ENCODE measurements at places on chromosomes 1 and 21.

GRCh38 chr1:172383536-172383935 lies 36.9 kb upstream of the C1orf105 start:
- no peak for DNase-seq

- peak; percentile 94 for DNase-seq
Observed at GRCh38 chr1:182616130-182617013, 12.2 kb upstream of the RGS16 start.

GRCh38 chr1:236284291-236284721 lies 2.5 kb upstream of the ERO1B start:
- no peak for DNase-seq

GRCh38 chr21:44886113-44887075 lies 12.9 kb upstream of the PTTG1IP start:
- DNase-seq: no peak

- DNase-seq: peak; percentile 91
Observed at GRCh38 chr1:145891587-145892485, 6.2 kb upstream of the ANKRD35 start.

DNA sequence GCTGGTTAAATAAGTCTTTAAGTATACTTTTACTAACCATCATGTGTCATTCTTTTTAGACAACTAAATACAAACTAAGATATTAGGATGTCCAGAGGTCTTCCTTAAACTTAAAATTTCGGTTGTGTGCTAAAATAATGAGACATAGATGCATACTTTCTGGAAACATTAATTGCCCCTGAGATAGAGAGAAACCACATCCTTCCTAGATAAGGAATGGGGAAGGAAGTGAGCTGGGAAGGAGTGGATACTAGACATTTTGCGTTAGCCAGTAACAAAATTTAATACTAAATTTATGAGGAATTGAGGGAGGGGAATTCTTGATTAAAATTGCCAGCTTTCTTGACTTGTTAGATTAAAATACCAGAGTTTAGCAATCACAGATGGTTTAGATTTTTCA lies 37.1 kb upstream of the PTGS2 start:
- DNase-seq: no peak

GRCh38 chr1:196717868-196718267 lies 56.8 kb upstream of the CFHR3 start:
- DNase-seq: no peak

DNA sequence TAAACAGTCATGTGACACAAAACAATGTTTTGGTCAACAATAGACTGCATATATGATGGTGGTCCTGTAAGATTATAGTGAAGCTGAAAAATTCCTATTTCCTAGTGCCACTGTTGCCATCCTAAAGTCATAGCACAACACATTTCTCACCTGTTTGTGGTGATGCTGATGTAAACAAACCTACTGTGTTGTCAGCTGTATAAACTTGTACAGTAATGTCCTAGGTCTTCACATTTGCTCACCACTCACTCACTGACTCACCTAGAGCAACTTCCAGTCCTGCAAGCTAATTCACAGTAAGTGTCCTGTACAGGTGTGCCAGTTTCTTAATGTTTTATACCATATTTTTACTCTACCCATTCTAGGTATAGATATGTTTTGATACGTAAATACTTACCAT lies 326.1 kb upstream of the USP24 start:
- no peak for DNase-seq

DNA sequence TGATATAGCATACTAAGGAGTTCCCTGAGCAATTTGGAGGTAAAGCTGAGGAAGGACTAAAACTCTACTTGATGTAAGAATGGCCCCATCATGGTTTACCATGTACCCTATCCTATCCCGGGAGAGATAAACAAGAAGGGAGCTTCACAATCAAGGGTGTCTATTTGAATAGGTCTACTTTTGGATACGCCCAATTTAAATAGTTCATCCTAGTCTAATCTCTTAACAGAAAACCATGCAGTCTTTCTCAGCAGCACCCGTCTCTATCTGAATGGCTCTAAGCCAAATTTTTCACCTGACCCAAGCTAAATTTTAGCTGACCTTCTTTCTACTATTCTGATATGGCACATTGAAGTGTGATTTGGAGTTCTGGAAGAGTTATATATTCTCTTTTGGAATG lies 122.0 kb downstream of the TNNI3K start:
- DNase-seq: no peak

- DNase-seq: no peak
Observed at GRCh38 chr1:192887426-192887825, 78.6 kb downstream of the RGS2 start.

GRCh38 chr1:107434361-107434693 lies 293.5 kb downstream of the NTNG1 start:
- no peak for DNase-seq

DNA sequence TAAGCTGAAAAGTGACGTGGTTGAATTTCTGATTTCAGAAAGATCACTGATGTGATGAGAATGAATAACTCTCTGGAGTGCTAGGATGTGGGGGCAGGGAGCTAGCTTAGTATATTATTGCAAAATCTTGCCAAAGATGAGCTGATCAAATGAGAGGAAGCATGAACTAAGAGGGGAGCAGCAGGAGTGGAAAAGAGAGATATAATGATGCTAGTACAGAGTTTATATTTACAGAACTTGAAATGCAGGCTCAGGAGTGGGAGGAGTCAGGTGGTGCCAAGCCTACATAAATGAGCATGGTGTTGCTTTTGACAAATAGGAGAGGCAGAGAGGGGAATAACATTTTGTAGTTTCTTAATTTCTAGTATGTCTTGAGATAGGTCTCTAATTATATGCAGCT lies 38.1 kb upstream of the NBL1 start:
- no peak for DNase-seq

GRCh38 chr1:15626269-15626950 lies 9.2 kb downstream of the DDI2 start:
- DNase-seq: no peak

DNA sequence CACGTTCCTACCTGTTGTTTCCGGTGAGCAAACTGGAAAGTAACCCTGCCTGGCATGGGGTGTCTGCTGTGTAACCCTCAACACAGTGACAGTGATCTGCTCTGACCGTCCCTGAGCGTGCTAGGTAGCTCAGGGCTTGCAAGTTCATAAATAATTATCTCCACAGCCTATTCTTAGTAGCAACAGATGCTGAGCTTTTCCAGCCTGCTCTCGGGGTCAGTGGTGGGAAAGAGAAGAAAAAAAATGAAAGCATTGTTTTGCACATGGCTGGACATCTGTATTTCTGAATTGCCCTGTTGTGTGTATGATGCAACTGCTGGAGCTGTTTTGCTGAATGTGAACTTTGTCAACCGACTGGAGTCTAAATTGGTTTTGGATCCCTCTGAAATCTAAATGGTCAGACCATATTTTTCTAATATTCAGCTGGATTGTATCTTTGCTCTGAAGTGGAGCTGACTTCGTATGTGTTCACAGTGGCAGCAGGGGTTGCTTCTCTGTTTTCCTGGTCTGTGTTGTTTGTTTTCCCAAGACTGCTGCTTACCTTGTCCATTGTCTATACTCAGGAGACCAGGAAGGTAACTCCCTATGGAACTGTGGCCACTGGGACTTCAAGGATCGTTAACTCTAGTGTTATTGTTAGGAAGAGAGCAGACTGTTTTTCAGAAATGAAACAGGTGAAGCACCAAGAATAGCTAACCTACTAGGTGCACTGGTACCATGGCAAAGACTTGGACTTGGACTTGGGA lies 27.0 kb downstream of the TGFB2 start:
- DNase-seq: no peak

- DNase-seq: no peak
Observed at GRCh38 chr1:48258106-48258505, 35.6 kb downstream of the SLC5A9 start.

DNA sequence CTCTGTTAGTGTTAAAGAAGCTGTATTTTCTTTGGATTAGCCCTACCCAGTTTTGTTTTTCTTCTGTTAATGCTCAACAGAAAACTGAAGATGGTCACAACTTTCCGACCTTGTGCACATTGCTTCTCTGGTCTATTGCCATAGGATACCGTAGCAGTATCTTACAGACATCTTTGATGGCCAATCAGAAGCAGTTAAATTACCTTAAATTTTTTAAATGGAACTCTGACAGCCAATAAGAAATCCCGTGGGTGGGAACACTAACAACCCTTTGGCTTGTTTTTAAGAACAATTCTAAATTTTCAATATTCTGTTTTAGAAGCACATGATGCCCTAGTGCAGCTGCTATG lies 17.2 kb downstream of the NFYC start:
- DNase-seq: peak; percentile 71

GRCh38 chr1:1353389-1354151 lies 4.4 kb upstream of the DVL1 start:
- DNase-seq: no peak

- DNase-seq: no peak
Observed at GRCh38 chr1:33971018-33971710, 107.3 kb downstream of the HMGB4 start.

DNA sequence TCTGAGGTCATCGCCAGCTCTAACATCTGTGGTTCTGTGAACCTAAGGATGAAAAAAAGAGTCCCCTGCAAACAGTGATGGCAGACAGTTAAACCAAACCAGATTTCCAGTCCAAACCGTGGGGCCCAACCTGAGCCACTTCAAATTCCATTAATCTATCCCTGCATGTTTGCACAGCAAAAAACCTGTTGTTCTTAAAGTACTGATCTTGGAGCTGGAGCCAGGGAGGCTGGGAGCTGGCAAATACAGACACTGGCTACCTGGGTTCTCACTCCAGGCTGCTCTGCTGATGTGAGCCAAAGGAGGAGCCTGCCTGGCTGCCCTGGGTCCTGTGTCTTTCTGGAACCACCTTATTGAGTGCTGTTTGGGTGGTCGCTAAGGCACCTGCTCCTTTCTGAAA lies 16.4 kb downstream of the LDLRAD1 start:
- no peak for DNase-seq

GRCh38 chr1:30698401-30698981 lies 24.9 kb downstream of the MATN1 start:
- DNase-seq: no peak

- no peak for DNase-seq
Observed at GRCh38 chr1:228445843-228446650, 29.4 kb upstream of the TRIM17 start.

- DNase-seq: no peak
Observed at GRCh38 chr1:93659822-93660503, 21.7 kb downstream of the BCAR3 start.

DNA sequence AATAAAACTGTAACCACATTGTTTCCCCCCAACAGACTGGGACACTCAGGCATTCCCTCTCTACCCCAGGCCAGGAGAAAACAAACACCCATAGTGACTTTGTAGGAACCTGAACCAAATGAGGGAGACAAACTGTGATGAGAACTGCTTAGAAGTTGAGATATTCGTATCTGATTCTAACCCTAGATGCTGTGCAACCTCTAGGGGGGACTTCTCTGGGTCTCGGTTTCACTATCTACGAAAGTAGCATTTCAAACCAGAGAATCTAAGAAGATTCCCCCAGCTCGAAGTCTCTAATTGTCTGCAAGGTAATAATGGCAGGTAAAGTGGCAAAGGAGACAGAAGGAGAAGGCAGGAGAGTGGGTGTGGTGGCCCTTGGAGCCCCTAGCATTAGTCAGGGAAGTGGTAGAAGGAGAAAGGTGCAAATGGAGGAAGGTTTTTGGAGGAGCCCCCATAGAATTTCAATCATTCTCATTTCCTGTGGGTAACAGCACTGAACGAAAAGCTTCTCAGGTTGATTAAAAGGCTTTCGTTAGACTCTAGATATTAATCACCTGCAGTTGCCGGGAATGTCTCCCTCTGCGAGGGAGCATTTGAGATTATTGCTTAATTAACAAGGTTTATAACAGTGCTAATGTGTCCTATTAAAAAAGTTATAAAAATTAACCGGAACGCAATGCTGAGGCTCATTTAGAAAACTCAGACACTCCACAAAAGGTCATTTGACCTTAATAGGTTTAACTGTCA lies 46.4 kb downstream of the BEND5 start:
- no peak for DNase-seq

DNA sequence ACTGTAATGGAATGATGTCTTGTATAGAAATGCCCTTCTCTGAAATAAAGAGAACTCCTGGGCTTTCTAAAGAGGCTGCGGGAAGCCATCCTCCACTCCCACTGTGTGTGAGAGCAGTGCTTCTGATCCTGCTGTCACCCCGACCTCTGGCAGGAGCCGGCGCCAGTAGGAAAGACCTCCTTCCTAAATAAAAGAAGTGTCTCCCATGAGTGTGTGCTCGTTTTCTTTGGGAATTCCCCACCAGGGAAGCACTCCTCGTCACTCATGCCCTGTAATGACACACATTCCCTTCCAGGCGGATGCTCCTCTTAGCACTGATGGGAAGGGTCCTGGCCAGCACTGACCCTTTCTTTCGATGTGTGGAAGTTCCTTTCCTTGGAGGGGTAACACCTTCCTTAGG lies 20.1 kb downstream of the AGT start:
- DNase-seq: no peak

DNA sequence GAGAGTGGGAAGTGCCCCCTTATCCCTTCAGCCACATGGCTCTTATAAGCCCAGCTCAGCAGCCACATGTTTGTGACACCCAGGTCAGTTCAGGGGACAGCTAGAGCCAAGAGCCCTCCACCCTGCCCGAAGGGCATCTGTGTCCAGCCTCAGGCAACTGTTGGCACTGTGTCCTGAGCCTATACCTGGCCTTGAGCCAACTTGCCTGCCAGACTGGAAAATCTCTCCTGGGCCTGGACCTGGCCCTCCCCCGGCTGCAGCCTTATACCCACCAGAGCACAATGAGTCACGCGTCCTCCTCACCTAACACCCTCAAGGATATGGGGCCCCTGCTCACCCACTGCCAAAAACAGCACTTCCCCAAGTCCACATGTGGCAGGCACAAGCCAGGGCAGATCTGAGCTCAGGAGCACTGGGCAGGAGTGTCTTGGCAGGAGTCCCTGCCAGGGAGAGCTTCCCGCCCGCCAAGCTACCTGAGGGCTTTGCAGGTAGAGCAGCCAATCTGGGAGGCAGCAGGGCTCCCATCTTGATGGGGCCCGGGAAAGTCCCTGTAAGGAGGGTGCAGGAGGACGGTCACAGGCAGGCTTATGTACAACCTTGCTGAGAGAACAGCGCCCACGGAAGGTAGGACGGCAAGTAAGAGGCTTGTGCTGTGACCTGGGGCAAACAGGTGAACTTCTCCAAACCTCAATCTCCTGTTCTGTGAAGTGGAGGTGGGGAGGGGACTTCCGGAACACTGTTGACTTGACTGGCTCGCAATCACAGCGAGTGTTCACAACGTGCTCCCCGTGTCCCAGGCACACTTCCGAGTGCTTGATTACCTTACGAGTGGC lies 19.8 kb upstream of the HSPG2 start:
- no peak for DNase-seq

- no peak for DNase-seq
Observed at GRCh38 chr1:2165646-2166045, 28.9 kb downstream of the FAAP20 start.
